ENCODE measurements at places on chromosomes 2 and 18.

DNA sequence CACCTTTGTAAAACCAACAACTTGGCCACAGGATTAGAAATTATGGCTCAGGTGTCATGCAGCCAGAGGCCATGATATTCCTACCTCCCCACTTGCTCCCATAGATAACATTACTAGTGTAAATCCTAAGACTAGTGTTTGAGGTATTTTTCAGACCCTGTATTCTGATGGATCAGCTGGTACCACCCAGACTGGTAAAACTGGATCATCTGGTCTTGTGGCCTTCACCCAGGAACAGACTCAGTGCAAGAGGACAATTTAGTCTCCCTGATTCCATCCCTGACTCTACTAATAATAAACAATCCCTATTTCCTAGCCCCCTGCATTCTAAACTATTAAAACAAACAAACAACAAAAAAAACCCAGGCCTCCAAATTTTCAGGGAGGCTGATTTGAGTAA, 121.0 kb downstream of the ALPK2 start:
- H3K4me1 ChIP-seq, result peaks cover 6% of the 10 kb centered on the region
- H3K36me3 ChIP-seq, result no peaks in the 10 kb centered on the region
- H3K4me3 ChIP-seq, result no peak overlapping the region
- H3K27me3 ChIP-seq, result peaks cover 3% of the 10 kb centered on the region
- no peak overlapping the region for H3K27ac ChIP-seq

- no peaks in the 10 kb centered on the region for H3K27me3 ChIP-seq
- H3K4me3 ChIP-seq, result no peak overlapping the region
- no peak for DNase-seq
- H3K4me1 ChIP-seq, result peaks cover 28% of the 10 kb centered on the region
- no peak overlapping the region for H3K27ac ChIP-seq
Measured at GRCh38 chr2:207240649-207241048, 74.9 kb upstream of the KLF7 start.

DNA sequence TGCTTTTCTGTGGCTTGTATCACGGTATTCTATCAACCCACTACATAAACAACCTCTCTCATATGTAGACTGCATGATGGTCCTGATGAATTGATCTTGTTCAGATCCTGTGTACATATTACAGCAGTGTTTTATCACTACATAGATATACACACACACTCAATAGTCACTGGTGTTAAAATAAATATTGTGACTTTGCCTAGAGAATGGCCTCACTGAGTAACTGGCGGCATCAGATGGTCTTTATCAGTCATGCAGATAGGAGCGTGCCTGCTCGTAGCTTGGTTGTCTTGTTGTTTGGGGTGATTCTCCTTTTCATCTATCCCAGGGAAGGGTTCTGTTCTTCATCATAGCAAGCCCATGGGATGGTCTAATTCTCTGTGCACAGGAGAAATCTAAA, 18.4 kb upstream of the CTAGE1 start:
- H3K36me3 ChIP-seq, result no peaks in the 10 kb centered on the region
- no peaks in the 10 kb centered on the region for H3K27me3 ChIP-seq
- no peaks in the 10 kb centered on the region for H3K4me1 ChIP-seq
- DNase-seq, result no peak
- no peak overlapping the region for H3K27ac ChIP-seq

- no peak overlapping the region for H3K27ac ChIP-seq
- H3K27me3 ChIP-seq, result peaks cover 4% of the 10 kb centered on the region
- no peaks in the 10 kb centered on the region for H3K4me1 ChIP-seq
Measured at GRCh38 chr2:155235710-155236109, 537.2 kb downstream of the KCNJ3 start.

GRCh38 chr2:100059638-100060037, 82.8 kb downstream of the AFF3 start:
- no peak overlapping the region for H3K27ac ChIP-seq
- no peak for DNase-seq
- no peak overlapping the region for H3K4me3 ChIP-seq
- H3K36me3 ChIP-seq, result no peaks in the 10 kb centered on the region
- peaks cover 9% of the 10 kb centered on the region for H3K4me1 ChIP-seq

- peaks cover 21% of the 10 kb centered on the region for H3K4me1 ChIP-seq
- no peaks in the 10 kb centered on the region for H3K27me3 ChIP-seq
- H3K27ac ChIP-seq, result no peak overlapping the region
- H3K36me3 ChIP-seq, result peaks cover 3% of the 10 kb centered on the region
Measured at GRCh38 chr18:13398631-13399030, 180.1 kb downstream of the LDLRAD4 start.

DNA sequence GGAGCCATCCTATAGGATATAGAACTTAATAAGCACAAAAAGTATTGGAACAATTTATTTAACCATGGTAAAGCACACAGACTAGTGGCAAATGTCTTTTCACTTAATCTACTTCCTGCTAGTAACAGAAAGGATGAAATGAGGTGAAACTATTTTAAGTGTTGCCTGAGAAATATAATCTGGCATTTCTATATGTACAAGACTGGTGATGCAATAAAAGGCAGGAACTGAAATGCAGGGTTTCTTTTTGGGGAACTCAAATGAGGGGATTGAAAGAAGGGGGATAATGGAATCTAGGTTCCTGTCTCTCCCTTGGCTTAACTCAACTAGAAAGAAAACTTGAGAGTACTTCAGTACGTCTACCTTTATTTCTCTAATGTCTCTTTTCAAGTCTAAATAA, 122.3 kb downstream of the MEMO1 start:
- no peak for DNase-seq
- peaks cover 13% of the 10 kb centered on the region for H3K4me1 ChIP-seq
- no peak overlapping the region for H3K27ac ChIP-seq

DNA sequence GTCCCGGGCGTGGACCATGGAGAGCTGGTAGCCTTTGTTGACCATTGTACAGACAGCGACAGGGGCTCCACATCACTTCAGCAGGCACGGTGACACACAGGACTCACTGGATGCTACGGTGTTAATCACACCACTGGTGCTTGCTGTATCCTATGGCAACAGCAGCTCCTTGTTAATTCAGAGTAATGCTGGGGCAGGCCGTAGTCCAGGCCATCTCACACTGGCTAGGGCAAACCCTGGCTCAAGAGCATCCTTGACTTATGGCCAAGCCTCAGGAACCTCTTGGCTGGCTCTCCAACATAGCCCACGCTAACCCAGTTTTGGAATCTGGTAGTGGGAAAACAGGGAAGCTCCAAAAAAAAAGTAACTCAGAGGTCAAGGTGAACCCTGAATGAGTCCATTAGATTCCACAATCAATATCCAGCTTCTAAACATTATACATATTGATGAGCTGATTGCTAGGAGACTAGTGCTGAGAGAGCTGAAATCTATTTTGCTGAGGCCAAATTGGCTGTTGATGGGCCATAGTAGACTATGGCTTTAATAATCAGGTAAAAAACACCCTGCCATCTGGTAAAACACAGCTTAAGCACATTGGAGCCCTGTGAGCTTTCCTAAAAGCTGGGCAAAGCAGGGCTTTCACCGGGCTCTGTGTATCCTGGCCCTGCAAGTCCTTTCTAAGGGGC, 253.6 kb downstream of the PRKCE start:
- H3K36me3 ChIP-seq, result no peaks in the 10 kb centered on the region
- H3K4me3 ChIP-seq, result no peak overlapping the region
- peaks cover 2% of the 10 kb centered on the region for H3K4me1 ChIP-seq
- DNase-seq, result no peak

GRCh38 chr2:219918254-219918653, 290.8 kb downstream of the SLC4A3 start:
- no peak for DNase-seq
- no peaks in the 10 kb centered on the region for H3K4me1 ChIP-seq
- no peak overlapping the region for H3K27ac ChIP-seq
- H3K4me3 ChIP-seq, result no peak overlapping the region

DNA sequence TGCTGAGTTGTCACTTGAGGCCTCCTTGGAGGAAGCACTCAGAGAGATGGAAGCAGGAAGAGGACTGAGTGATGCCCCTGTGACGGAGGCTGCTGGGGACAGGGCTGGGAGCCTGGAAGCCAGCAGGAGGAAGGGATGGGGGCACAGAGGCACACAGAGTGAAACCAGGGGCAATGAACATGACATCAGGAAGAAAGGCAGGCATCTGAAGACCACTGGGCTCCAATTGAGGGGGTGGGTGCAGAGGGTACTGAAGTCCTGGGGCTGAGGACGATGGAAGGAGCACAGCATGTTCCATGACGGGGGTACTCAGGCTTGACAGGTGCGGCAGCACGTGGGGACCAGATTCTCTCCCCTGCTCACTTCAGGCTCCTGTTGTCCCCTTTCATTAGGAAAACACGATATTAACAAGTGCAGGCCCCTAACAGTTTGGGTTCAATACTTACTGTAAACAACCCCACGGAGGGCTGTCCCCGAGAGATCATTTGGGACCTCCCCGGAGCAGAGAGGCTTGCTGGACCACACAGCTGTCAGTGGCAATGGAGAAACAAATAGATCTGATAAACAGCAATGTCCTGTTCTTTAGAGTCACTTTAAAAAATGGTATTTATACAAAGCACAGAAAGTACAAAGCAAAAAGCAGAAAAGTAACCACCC, 8.7 kb downstream of the INPP5D start:
- no peak for DNase-seq
- H3K4me1 ChIP-seq, result peaks cover 51% of the 10 kb centered on the region
- no peaks in the 10 kb centered on the region for H3K27me3 ChIP-seq
- H3K4me3 ChIP-seq, result no peak overlapping the region
- H3K27ac ChIP-seq, result peak overlapping the region; percentile 1

- peaks cover 9% of the 10 kb centered on the region for H3K27me3 ChIP-seq
- DNase-seq, result no peak
- no peaks in the 10 kb centered on the region for H3K4me1 ChIP-seq
- no peak overlapping the region for H3K4me3 ChIP-seq
- no peak overlapping the region for H3K27ac ChIP-seq
- H3K36me3 ChIP-seq, result no peaks in the 10 kb centered on the region
Measured at GRCh38 chr18:61448316-61448715, 115.1 kb downstream of the CDH20 start.

- no peak overlapping the region for H3K27ac ChIP-seq
- DNase-seq, result no peak
- no peaks in the 10 kb centered on the region for H3K36me3 ChIP-seq
Measured at GRCh38 chr18:22307528-22307927, 110.2 kb downstream of the CTAGE1 start.

- no peak overlapping the region for H3K4me3 ChIP-seq
- H3K27ac ChIP-seq, result no peak overlapping the region
- H3K4me1 ChIP-seq, result no peaks in the 10 kb centered on the region
Measured at GRCh38 chr18:984004-984403, 79.3 kb downstream of the ADCYAP1 start.

DNA sequence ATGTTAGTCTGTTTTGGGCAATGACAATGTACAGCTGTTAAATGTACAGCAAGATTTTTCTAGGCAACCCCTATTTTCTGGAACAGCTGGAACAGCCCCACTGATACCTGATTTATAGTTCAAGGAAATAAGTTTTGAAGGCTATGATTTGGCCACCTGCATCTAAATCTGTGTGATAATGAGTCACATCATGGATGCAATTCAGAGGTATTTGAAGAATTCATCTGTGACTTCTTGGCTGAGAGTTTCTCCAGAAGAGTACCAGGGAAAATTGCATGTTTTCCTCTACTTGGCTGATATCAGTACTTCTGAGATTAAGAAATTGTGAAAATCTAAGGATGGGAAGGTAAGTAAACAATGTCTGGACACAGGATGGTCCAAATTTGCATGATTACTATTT, 40.7 kb upstream of the NT5C1B start:
- peaks cover 39% of the 10 kb centered on the region for H3K36me3 ChIP-seq
- H3K27ac ChIP-seq, result no peak overlapping the region
- H3K4me3 ChIP-seq, result no peak overlapping the region
- no peaks in the 10 kb centered on the region for H3K4me1 ChIP-seq
- no peak for DNase-seq
- no peaks in the 10 kb centered on the region for H3K27me3 ChIP-seq

DNA sequence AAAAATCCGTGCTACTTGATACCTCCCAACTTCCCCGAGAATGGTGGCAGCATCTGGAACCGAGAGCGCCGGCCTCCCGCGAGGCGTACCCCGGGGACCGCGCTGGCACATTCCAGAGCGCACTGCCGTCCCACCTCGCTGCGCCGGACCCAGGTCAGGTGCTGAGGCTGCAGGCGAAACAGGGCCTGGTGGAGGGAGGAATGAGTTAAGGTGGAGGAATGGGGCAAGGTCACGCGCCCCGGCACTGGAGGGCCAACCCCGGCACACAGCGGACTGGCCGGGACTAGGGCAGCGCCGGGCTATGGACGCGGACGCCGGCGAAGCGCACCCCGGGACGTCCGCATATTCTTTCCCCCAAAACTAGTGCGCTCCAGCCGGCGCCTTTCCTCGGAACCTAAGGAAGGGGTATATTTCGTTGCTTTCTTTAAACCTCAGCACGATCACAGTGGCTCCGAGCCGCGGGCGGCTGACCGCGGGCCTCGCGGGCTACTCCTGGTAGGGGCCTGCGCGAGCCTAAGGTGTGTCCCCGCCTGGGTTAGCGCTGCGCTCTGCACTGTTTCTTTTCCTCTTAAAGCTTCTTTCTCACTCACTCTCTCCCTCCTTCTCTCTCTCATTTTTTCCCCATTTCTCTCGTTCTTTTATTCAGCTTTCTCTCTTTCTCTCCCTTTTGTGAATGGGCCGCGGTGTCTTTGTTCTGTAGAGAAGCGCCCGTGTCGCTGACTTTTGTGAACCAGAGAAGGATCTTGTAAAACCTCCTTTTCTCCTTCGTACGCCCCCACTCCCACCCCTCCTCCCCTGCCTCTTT, 2.1 kb upstream of the OTX1 start:
- DNase-seq, result no peak
- H3K27me3 ChIP-seq, result peaks cover 92% of the 10 kb centered on the region
- H3K4me1 ChIP-seq, result peaks cover 45% of the 10 kb centered on the region
- H3K36me3 ChIP-seq, result peaks cover 22% of the 10 kb centered on the region
- no peak overlapping the region for H3K27ac ChIP-seq

GRCh38 chr2:186532891-186533290, 46.8 kb downstream of the ZC3H15 start:
- H3K27ac ChIP-seq, result no peak overlapping the region
- no peaks in the 10 kb centered on the region for H3K4me1 ChIP-seq

DNA sequence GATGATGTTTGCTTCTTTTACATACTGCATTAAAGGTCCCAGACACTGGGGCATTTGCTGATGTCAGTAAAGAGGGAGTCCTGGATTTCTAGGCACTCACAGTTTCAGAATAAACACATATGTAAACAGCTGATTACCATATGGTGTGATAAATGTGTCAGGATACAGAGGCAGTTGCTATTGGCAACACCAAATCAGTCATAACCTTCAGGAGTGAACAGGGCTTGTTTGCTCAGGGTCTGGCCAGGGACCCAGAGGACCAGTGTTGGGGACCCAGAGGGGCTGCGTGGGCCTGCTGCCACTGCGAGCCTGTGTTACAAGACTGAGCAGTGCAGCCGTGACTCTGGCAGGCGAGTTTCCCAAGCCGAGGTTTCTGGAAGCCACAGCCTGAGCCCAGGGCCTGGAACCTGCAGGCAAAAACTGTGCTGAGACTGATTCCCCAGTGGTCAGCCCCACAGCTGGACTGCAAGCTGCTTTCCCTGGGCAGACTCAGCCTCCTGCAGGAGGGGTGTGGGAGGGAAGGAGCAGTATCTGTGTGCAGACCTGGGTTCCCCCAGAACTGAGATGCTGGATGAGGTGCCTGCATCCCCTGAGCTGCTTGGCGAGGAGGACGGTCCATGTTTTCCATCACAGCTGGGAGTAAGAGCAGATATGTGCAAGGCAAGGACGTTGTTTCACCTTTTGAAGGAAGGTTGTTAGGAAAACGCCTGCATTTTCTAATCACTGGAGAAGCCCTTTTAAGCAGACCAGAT, 23.6 kb downstream of the ASAP2 start:
- H3K4me3 ChIP-seq, result no peak overlapping the region
- H3K36me3 ChIP-seq, result no peaks in the 10 kb centered on the region
- H3K4me1 ChIP-seq, result no peaks in the 10 kb centered on the region
- no peak for DNase-seq
- H3K27ac ChIP-seq, result no peak overlapping the region
